HCT116 (cell line): ENCODE measurements at places on chromosomes 13 and 19. TPM values are rescaled to one million over a fixed set of nuclear protein-coding genes. Genes with fewer than 3 reads are reported as not detected.

The KRTDAP gene
- 0.74 TPM for total RNA-seq

The TTYH1 gene
- 0.37 TPM for total RNA-seq

The CCDC169 gene
- not detected for total RNA-seq

The DMKN gene
- total RNA-seq = 246 TPM

The HSPB6 gene
- 0.93 TPM for total RNA-seq

The NLRP4 gene
- total RNA-seq = 0.52 TPM

The ZNF525 gene
- total RNA-seq = 10.2 TPM

The ADAMTSL5 gene
- total RNA-seq = 24.0 TPM

The USP12 gene
- 28.3 TPM for total RNA-seq

The PRODH2 gene
- 0.44 TPM for total RNA-seq
